ENCODE measurements at places on chromosomes 1 and 21.

GRCh38 chr1:11157867-11158266 lies 31.3 kb upstream of the ANGPTL7 start:
- DNase-seq, result no peak

- no peak for DNase-seq
Observed at GRCh38 chr1:207852576-207853371, 58.2 kb downstream of the CD34 start.

DNA sequence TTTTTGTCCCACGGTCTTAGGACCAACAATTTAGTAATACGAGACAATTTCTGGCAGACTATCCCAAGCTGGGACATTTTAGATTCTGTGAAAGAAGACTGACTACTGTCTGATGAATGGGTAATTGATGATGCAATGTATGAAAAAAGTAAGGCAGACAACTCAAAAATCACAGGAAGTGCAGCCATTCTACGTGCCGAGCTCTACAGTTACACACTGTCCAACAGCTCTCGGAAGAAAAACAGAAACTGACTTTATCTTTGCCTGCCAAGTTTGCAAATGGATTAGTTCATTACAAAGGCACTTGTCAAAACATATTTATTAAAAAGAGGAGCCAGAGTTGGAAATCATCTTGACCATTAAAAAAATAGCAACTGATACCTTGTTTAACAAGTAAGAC lies 31.3 kb downstream of the ZBTB8B start:
- no peak for DNase-seq

- DNase-seq, result no peak
Observed at GRCh38 chr1:70941563-70941962, 106.1 kb downstream of the PTGER3 start.

DNA sequence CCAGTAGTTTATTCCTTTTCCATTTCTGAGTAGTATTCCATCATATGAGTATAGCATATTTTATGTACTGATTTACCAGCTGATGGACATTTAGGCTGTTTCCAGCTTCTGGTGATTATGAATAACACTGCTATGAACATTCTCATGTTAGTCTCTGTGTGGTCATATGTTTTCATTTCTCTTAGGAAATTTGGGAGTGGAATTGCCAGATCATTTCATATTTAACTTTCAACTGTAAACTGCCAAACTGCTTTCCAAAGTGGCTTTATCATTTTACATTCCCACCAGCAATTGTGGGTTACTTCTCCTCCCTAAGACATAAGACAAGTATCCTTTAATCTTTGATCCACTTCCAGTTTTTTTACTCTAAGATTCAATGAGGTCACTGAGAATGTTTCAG lies 85.7 kb upstream of the RALGPS2 start:
- no peak for DNase-seq

- no peak for DNase-seq
Observed at GRCh38 chr1:116574581-116575291, 3.9 kb upstream of the CD58 start.

GRCh38 chr1:232226197-232226712 lies 403.7 kb downstream of the SIPA1L2 start:
- DNase-seq, result peak; percentile 46

GRCh38 chr1:55468142-55468795 lies 253.1 kb upstream of the USP24 start:
- no peak for DNase-seq

DNA sequence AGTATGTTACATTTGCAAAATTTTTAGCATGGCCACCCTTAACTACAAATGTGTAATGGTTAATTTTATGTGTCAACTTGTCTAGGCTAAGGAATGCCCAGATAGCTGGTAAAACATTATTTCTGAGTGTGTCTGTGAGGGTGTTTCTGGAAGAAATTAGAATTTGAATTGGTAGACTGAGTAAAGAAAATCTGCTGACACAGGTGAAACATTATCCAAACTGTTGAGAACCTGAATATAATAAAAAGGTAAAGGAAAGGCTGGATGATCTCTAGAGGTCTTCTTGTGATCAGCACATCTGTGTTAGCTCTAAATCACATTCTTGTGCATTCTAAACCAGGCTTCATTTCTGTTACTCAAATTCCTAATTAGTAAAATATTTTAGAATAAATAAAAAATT lies 100.8 kb downstream of the UCHL5 start:
- no peak for DNase-seq

DNA sequence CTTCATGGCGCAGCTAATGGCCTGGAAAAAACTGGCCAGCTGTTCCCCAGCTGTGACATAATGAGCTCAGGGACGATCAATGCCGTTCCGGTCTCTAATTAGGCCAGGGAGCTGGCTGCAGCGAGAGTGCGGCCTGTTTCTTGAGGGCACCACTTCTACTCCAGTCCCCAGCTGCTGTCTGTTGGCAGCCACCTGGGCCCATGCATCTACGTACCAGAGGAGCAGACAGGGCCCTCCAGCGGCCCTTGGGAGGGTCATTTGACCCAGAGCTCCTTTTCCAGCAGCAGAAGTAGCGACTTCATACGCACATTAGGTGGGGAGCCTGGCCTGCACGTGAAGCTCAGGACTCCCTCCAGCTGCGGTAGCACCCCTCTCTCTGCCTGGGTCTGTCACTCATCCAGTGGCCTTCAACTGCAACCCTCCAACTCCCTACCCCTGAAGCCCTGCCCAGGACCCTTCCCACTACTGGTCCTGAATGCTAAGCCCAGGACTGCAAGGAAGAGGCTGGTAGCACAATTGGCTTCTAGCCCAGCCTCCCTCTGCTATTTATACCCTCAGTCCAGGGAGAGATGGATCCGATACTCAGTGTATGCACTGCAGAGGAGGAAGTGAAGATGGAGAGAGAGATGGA lies 9.1 kb upstream of the GPR61 start:
- DNase-seq, result no peak

- DNase-seq, result no peak
Observed at GRCh38 chr1:97508653-97509218, 412.1 kb downstream of the DPYD start.

DNA sequence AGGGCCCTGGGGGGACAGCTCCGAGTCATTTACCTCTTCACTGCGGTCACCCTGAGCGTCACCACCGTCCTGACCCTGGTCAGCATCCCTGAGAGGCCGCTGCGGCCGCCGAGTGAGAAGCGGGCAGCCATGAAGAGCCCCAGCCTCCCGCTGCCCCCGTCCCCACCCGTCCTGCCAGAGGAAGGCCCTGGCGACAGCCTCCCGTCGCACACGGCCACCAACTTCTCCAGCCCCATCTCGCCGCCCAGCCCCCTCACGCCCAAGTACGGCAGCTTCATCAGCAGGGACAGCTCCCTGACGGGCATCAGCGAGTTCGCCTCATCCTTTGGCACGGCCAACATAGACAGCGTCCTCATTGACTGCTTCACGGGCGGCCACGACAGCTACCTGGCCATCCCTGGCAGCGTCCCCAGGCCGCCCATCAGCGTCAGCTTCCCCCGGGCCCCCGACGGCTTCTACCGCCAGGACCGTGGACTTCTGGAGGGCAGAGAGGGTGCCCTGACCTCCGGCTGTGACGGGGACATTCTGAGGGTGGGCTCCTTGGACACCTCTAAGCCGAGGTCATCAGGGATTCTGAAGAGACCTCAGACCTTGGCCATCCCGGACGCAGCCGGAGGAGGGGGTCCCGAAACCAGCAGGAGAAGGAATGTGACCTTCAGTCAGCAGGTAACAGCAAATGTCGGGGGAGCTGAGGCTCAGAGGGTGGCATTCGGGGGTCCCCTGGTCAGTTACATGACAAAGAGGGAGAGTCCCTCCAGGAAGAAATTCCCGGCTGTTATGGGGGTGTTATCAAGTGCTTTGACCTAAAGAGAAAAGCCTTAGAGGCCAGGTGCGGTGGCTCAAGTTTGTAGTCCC lies 12.6 kb downstream of the SLC45A1 start:
- no peak for DNase-seq

GRCh38 chr21:37592496-37592895 lies 225.9 kb downstream of the DYRK1A start:
- no peak for DNase-seq

DNA sequence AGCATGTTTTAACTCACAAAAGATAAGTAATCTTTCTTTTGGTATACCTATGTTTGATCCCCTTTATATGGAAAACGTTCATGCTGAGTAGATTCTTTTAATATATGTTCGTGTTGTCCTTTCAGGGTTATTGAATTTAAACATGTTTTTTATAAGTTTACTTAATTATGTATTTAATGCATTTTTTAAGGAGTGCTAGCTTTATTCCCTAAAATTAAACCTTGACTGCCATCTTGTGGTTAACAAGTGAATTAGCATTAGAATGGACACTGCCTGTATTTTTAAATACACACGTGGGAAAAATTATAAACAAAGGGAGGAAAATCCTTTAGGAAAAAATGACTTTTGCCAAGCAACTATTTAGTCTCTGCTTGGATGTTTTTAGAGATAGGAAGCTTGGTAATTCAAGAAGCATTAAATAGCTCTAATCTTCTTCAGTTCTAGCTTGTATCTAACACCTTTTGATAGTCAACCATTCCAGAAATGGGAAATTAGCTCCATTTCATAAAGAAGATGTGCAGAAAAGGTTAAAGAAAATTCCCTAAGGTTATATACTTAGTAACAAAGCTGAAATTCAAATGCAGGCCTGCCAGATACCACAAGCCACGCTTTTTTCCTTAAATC lies 43.0 kb downstream of the UBE2U start:
- DNase-seq, result no peak
